ENCODE measurements at places on chromosomes 4 and X.

DNA sequence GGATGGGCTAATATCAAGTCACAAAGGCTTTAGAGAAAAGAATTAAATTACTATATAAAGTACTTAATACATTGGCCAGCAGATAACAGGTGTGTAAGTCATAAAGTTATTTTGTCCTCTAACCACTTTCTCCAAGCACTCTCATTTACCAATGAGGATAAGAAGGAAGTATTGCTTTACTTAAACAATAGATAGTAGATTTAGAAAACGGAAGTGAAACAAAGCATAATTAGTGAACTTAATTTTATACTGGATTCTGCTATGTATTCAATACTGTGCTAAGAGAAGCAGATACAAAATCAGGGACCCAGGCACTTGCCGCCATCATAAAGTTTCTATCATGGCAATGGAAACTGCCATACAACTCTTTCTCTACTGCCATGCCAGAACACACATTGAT is 24.0 kb downstream of the AFM start:
- DNase-seq, result no peak

- no peak for DNase-seq
Observed at GRCh38 chrX:49177338-49177833, 5.7 kb downstream of the PLP2 start.

DNA sequence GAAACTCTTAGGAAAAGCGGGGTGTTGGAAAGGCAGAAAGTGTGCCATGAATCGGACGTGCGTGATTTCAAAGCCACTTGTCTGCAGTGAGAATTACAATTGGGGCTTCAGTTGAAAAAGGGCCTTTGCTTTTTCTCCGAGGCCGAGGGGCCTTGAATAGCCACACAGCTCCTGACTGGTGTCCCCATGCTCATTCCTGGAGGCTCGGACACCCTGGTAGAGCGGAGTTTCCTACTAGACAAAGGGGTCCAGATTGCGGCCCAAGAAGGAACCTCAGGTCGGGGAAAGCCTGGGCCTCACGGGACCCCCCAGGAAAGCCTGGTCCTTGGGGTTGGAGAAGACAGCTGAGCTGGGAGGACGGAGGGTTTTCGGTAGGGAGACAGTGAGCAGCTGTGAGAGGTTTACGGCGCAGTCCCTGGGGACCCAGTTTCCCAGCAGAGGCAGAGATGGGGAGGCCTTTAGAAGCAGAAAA is 3.0 kb upstream of the SHOX start:
- no peak for DNase-seq

- no peak for DNase-seq
Observed at GRCh38 chr4:186946682-186947294, 223.1 kb upstream of the FAT1 start.

DNA sequence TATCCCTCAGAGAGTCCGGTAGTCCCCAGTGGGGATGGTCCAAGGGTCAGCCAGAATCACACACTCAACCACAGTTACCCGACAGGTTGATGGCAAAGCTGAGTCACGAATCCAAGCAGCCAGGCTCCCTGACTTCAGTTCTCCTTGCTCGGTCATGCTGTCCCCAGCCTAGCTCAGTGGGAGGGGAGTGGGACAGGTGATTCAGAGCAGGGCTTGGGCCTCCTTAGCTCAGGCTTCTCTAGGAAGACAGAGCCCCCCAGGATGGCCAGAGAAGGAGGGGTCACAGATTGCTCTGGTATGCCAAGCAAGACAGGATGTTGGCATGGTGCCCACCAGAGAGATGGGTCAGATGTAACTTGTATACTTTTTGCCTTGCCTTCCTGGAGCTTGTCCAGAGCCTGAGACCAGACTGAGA is 66.5 kb downstream of the EFNB1 start:
- DNase-seq, result no peak

- DNase-seq, result no peak
Observed at GRCh38 chr4:7200801-7201200, 8.5 kb downstream of the SORCS2 start.

DNA sequence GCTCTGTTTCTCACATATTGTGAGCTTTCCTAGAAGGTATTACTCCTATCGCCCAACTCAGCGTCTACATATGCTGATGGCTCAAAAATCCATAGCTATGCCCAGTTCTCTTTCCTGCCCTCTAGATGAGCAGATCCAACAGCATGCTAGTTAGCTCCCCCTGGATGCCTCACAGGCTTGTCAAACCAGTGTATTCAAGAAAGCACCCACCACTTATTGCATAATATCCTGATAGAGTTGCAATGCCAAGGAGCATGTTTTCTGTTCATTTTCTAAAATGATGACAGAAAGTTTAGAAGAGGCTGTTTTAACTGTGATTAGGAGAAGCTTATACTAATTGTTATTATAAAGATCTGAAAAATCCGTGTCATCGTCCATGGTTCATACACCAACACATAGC is 1.9 kb upstream of the PACRGL start:
- DNase-seq, result no peak

DNA sequence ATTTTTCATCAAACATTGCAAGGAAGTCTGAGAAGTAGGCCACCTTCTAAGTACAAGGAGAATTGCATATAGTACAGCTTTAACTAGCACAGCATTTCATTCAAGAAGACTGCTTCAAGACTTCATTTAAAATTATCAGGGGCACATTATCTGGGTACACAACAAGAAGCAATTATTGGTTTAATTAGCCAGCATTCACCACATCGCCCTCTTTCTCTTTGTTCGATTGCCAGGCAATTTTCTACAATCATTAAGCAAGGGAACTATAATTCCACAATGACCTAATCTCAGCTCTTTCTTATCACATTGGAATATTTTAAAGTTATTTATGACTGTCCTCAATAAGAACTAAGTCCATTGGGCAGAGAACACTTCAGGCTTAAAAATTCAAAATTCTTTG is 1347.1 kb upstream of the PABPC4L start:
- DNase-seq, result no peak

GRCh38 chr4:129264008-129264657 is 168.2 kb downstream of the C4orf33 start:
- no peak for DNase-seq

DNA sequence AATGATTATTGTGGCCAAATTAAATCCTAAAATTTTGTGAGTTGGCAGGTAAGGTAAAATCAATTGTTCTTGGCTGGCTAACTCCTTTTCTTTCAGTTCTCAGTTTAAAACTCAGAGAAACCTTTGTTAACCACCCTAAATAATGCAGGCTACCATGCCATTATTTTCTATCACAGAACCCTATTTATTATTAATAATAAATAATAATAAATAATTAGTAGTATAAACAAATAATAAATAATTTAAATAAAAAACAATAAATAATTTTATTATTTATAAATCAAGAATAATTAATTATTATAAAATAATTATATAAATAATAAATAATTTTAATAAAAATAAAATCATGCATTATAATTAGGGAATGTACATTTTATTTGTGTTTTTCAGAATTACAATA is 390.3 kb downstream of the ARHGAP24 start:
- DNase-seq, result no peak

DNA sequence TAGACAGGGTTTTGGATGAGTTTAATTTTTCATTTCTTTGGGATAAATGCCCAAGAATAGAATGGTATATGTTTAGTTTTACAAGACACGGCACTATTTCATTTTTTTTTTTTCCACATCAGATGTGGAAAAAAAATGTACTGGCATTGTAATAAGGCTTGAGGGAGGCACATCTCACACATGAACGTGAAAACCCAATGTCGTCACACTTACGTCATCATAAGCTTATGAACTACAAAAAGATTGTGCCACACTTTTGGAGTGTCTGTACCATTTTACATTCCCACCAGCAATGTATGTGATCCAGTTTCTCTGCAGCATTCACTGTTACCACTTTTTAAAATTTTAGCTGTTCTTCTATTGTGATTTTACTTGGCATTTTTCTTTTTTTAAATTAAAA is 74.2 kb downstream of the TAF1 start:
- no peak for DNase-seq

DNA sequence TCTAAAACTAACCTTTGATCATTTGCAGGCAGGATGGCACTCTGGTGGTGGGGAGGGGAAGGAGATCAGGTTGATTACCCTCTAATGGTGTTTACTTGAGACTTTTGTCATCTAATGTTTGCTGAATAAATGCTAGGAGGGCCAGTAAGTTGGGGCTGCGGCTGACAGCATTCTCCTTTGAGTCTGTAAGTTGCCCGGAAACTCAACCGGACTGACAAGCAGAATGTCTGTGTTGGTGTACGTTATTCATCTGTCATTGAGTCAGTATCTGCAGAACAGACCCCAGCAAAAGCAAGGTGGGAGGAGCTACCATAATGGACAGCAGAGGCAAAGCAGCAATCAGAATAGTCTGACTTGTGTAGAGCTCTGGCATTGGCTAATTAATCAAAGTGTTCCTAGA is 1210.6 kb upstream of the PABPC4L start:
- DNase-seq, result no peak

DNA sequence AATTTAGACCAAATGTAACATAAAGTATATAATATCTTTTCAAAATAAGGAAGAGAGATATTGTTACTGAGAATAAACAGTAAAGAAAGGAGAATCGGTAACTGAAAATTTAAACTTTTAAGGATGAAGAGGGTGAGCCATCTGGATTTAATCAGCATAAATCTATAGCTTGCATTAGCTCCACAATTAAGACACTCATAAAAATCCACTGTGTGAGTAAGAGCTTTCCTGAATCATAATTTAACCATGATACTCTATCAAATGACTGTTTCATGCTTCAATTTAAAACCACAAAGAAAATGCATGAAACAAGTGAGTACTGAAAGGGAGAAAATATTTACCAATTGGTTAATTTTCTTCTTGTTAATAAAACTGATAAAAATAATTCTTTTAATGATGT is 951.5 kb upstream of the SLIT2 start:
- no peak for DNase-seq

DNA sequence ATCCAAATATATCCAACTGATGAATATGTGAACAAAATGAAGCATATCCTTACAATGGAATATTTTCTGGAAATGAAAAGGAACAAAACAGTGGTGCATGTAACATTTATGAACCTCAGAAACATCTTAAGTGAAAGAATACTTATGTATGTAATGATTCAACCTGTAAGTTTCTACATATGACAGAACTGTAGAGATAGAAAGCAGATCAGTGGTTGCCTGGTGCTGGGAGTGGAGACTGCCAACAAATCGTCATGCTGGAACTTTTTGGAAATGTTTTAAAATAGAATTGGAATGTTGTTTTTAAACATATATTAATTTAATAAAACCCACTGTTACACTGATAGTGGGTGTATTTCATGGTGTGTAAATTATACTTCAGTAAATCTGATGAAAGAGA is 667.5 kb downstream of the RAPGEF2 start:
- no peak for DNase-seq

Measured in NCI-H187 treated with DMSO at 0.1 percent for 48 hours (cell line).